Muscle of arm (tissue), 14 donors: ENCODE measurements at places on chromosomes 16 and 17.

- no peak for DNase-seq
These were observed 7.8 kb upstream of the TEX2 start for GRCh38 chr17:64270885-64271284.

DNA sequence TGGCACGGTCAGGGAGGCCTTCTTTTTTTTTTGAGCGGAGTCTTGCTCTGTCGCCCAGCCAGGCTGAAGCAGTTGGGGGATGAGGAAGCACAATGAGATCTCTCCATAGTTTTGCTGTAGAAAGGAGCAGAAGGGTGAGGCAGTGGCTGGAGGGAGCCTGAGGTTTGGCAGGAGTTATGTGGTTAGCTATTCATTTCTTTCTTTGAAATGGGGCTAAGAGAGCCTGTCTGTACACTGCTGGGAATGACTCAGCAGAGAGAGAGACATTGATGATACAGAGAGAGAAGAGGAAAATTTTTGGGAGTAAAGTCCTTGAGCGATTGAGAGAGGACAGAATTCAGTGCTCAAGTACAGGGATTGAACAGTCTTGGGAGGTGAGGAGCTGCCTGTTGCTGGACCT lies 22.1 kb downstream of the NOS2 start:
- DNase-seq = no peak

DNA sequence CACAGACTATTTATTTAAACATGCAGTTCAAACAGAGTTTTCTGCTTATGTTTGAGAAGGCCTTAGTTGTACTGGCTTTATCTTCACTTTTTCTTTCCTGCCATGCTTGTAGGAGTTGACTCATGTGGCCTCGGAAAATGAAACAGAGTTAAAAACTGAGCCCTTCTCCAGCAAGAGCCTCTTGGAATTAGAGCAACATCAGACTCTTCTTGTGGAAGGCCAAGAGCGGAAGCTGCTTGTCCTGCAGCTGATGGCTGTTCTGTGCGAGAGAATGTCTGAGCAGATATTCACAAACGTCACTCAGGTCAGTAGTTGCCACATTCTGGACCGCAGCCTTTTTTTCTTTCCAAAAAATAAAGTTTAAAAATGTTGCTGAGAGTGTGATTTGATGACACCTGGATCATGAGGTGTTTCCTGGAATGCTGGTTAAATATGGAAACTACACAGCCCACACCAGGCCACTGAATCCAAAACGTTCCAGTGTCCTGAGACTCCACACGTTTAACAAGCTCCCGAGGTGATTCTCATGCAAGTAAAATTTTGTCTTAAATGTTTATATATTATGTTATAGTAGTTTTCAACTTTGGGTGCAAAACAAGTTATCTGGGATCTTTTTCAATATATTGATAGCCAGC lies 65.9 kb downstream of the TANGO6 start:
- no peak for DNase-seq

DNA sequence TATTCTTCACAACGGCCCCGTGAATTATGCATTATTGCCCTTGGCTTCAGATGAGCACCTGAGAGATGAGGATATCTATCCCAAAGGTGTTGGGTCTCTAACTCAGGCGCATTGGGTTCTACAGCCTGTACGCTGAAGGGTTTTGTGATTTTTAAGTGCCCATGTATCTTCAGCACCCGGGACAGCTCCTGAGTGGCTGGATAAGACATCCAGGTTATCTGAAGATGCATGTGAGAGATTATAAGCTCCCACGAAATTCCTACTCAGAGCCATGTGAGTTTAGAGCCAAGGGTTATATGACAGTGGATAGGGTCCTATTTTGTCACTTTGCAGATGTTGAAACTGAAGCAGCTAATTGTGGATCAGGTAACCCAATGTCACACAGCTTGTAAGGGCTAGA lies 612.3 kb upstream of the EEF2KMT start:
- peak; percentile 13 for DNase-seq

DNA sequence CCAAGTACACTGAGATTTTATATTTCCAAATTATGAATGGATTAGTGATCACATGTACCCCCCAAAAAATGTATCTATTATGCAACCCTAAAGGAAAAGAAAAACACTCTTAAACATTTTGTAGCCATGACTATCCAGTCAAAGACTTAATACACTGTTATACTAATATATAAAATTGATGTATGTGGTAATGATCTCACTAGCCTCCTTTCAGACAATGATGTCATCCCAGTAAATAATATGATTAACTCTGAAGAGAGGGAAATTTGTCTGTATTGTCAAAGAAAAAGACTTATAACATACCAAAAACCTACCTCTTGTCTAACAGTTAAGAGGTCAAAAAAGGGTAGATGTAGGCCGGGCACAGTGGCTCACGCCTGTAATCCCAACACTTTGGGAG lies 80.7 kb downstream of the USP32 start:
- DNase-seq = no peak

- DNase-seq = no peak
These were observed 537 bp upstream of the GJC1 start for GRCh38 chr17:44830359-44831288.

DNA sequence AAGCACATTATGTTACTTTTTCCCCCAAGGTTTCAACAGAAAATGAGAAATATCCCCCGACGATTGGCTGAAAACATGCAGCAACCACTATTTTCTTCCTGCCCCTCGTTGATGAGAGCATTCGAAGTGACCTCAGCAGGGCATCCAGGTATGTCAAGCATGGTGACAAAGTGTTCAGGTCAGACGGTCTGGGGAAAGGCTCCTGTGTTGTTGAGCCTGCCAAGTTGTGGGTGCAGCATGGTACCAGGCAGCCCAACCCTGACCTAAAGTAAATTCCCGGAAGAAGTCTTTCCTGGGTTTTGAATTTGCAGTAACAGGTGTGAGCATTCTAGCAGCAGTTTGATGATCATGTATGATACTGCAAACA lies 51.7 kb upstream of the SEC14L1 start:
- DNase-seq = no peak

DNA sequence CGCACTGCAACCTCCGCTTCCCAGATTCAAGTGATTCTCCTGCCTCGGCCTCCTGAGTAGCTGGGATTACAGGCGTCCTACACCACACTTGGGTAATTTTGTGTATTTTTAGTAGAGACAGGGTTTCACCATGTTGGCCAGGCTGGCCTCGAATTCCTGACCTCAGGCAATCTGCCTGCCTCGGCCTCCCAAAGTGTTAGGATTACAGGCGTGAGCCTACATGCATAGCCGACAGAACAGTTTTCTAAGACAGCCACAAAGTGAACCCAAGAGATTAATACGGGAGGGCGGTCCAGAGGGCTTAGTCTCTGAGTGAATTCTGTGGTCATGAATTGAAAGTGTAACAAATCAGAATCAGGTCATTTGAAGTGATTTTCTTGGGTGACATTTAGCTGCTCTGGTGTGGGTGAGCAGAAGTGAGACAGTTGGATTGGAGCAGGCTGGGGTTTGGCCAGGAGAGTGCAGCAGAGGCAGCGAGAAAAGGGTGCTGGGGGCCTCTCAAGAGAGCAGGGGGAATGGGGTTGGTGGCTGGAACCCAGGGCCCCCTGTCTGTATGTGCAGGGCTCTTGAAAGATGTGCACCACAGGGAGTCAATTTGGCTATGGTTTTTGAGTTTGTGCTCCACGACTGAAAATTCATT lies 231.4 kb upstream of the WSCD1 start:
- DNase-seq = no peak

DNA sequence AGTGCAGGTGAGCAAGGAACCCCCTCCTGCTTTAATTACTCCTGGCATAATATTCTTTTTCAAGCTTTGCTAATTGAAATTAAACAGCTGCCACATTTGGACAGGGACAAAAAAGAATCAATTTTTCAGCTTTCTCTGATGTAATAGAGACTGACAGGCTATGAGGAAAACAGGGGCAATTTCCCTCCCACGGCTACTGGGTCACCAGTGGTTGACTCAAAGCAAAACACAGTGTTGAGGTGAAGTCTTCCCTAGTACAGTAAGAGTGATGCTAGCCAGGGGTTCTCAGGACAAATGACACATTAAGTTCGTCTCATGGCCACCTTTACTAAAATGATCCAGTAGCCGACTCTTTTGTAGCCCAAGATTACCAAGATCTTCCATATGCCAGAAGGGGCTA lies 38.6 kb upstream of the PMFBP1 start:
- DNase-seq = no peak

GRCh38 chr17:28992625-28993600 lies 12.9 kb downstream of the SEZ6 start:
- DNase-seq = no peak

DNA sequence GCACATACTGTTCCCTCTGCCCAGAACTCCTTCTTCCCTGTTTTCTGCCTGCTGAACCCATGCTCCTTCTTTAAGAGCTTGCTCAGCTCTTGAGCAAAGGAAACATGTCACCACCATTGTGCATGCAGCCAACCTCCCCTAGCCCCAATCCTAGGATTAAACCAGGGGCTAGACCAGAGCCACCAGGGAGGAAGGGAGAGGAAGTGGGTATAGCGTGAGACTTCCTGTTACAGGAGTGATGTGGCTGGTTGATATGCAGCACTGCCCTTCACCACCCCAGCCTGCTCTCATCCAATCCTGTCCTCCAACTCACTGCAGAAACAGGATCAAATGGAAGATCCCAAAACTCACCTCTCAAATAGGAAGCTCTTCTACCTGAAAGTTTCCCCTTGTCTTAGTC lies 67.1 kb upstream of the CDH5 start:
- no peak for DNase-seq

DNA sequence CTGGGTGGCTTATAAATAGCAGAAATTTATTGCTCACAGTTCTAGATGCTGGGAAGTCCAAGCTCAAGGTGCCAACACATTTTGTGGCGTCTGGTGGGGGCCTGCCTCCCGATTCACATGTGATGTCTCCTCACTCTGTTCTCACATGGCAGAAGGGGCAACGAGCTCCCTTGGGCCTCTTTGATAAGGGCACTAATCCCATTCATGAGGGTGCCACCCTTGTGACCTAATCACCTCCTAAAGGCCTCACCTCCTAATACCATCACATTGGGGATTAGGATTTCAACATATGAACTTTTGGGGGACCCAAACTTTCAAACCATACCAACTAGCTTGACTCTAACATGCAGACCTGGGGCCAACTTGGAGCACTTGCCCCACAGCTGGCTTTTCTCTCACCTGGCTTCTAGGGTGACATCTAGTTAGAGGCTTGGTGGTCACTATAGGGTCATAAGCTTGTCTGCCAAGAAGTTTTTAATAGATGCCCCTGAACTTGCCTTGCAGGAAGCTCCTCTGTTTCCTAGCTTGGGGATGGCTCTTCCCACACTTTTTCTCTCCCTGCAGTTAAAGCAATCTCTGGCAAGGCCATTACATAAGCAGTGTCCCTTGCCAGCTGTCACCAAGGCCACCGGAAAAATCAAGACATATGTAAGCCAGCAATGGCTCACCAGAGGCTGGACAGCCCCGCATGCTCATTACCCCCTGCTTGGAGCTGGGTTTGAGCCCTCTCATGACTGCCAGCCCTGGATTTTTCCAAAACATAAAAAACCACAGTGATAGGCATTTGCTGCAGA lies 8.4 kb upstream of the MED9 start:
- no peak for DNase-seq

DNA sequence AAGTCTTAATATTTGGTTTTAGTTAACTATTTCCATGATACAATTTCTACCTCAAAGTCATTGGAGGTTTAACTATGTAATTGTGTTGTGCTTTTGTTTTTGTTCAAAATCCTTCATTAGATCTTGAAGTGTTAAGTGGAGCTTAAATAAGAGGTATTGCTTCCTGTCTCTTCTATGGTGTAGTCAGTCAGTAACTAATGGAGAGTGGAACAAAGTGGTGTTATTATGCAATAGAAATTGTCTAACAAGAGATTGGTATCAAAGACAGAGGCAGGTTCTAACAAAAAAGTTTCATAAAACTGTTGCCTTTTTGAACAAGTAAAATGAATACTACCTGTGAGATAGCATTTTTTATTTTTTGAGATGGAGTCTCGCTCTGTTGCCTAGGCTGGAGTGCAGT lies 45.2 kb downstream of the GRB7 start:
- no peak for DNase-seq

DNA sequence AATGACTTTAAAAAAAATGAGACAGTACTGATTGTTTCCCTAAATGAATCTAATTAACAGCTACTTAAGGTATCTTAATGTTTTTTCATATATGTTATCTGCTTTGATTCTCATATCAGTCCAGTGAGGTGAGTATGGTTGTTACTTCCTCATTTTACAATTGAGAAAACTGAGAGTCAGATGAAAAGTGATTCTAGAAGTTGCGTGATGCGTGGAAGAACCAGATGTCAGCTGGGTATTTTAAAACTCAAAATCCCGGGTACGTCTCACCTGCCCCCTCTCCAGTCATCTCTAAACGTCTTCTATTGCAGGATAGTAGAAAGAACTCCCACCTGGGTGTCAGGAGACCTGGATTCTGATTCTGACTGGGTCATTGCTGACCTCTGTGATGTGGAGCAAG lies 89.2 kb downstream of the MAP2K6 start:
- no peak for DNase-seq
